ENCODE measurements at places on chromosomes 12 and 14. TPM values are rescaled to one million over a fixed set of nuclear protein-coding genes. Genes with fewer than 3 reads are reported as not detected.

GRCh38 chr12:47408171-47408871 is 297.5 kb downstream of the RPAP3 start:
- no peaks in the 10 kb centered on the region for H3K27me3 ChIP-seq
- H3K4me1 ChIP-seq, result no peaks in the 10 kb centered on the region
- no peak overlapping the region for H3K27ac ChIP-seq
- no peak overlapping the region for H3K4me3 ChIP-seq
- H3K36me3 ChIP-seq, result no peaks in the 10 kb centered on the region
- DNase-seq, result peak; percentile 40

SDSL gene
- 26.2 TPM for polyA plus RNA-seq

DNA sequence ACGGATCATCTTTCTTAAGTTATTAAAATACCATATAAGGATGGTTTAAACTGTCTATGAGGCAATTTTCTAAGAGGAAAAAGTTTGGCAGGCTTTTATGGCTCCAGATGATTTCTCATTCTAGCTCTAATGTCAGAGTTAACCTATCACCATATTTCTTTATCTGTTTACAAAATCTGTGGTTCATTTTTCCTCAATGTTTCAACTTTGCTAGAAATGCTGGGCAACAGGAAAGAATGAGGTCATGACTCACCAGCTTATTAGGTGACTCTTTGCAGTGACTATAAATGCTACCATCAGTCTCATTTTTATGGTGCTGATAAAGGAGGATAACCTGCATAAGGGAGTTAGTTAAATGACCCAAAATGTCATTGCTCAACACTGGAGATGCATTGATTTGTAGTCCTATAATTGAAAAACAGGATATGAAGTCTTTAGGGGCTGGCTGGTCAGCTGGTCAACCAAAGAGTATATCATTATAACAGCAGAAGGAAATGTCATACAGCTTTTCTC is 45.3 kb upstream of the RAP1B start:
- H3K36me3 ChIP-seq, result no peaks in the 10 kb centered on the region
- no peaks in the 10 kb centered on the region for H3K4me1 ChIP-seq
- DNase-seq, result peak; percentile 12
- H3K4me3 ChIP-seq, result no peak overlapping the region

DNA sequence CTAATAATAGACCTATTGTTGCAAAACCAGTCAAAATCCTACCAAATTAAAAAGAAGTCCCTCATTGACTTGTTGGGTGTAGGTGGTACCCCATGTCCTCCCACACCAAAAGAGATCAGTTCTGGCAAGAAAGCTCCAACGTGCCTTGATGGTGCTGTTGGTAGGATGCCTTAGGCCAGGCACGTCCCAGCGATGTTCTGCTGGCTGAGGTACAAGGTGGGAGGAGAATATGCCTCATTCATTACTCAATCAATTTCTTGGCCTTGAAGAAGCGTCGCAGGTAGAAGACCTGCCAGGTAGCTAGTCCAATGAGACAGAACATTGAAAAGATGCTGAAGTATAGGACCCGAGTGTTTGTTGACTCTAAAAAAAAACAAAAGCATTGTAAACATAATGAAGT is 7.8 kb upstream of the NEK9 start:
- no peaks in the 10 kb centered on the region for H3K27me3 ChIP-seq
- H3K4me3 ChIP-seq, result no peak overlapping the region
- no peak overlapping the region for H3K27ac ChIP-seq
- peaks cover 8% of the 10 kb centered on the region for H3K36me3 ChIP-seq
- H3K4me1 ChIP-seq, result no peaks in the 10 kb centered on the region
- DNase-seq, result no peak

- DNase-seq, result no peak
- H3K27ac ChIP-seq, result no peak overlapping the region
- no peak overlapping the region for H3K4me3 ChIP-seq
- no peaks in the 10 kb centered on the region for H3K4me1 ChIP-seq
- H3K27me3 ChIP-seq, result no peaks in the 10 kb centered on the region
These were observed 9.8 kb upstream of the NFKBIA start for GRCh38 chr14:35414365-35414764.

- no peaks in the 10 kb centered on the region for H3K27me3 ChIP-seq
- H3K36me3 ChIP-seq, result no peaks in the 10 kb centered on the region
- no peak for DNase-seq
- no peak overlapping the region for H3K4me3 ChIP-seq
These were observed 142.1 kb downstream of the CNTN1 start for GRCh38 chr12:40834321-40834720.

Data from small intestine (tissue), 16 donors.